ENCODE measurements at places on chromosomes 4 and X. TPM values are rescaled to one million over a fixed set of nuclear protein-coding genes. Genes with fewer than 3 reads are reported as not detected.

The ANKRD50 gene
- total RNA-seq: 20.0 TPM

The STATH gene
- not detected for total RNA-seq

The ADGRL3 gene
- 0.08 TPM for total RNA-seq

The ATP1B4 gene
- 58.0 TPM for total RNA-seq

The AVPR2 gene
- 0.48 TPM for total RNA-seq

The ASB11 gene
- total RNA-seq: 5.8 TPM

The CTAG1B gene
- total RNA-seq: not detected

Measured in myocyte (in vitro differentiated cells).